KBM-7 (cell line): ENCODE measurements at places on chromosomes 16 and 17.
A peak's percentile ranks its signal among the peaks of the same experiment; 100 is the strongest.

- DNase-seq = peak; percentile 97
Measured at GRCh38 chr16:30166202-30166902, 17.1 kb upstream of the CORO1A start.

DNA sequence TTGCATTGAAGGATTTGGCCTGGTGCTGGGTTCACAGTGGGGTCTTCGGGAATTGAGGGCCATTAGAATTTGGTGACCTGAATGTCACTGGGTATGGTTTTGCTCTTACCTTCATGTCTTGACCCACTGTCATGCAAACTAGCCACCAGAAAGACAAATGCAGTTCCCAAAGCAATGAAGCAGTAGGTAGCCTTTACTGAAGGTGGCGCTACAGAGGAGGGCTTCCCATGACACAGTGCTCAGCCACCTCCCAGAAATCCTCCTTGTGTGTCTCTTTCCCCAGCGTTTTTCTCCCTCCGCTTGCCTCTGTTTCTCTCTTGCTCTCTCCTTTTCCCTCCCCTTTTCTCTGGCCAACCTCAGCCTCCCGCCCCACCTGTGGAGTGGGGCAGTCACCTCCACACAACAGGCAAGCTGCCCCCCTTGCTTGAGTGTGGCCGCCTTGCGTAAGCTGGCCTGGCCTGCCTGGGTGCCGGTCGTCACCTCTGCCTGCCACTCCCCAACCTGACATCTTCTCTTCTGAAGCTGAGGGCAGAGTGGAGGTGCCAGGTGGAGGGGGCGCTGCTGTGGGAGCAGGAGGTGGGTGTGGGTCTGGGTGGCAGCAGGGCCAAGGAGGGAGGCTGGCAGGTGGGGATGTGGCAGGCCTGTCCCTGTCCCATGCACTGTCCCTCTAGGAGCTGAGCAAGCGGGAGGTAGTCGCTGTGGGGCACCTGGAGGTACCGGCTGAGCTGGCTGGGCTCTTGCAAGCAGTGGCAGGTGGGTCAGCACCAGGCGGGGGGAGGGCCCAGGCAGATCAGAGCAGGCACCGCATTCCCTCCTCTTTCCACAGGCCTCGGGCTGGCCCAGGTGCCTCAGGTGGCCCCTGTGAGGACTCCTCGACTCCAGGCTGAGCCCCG lies 34.7 kb downstream of the MYO15A start:
- DNase-seq = peak; percentile 47

DNA sequence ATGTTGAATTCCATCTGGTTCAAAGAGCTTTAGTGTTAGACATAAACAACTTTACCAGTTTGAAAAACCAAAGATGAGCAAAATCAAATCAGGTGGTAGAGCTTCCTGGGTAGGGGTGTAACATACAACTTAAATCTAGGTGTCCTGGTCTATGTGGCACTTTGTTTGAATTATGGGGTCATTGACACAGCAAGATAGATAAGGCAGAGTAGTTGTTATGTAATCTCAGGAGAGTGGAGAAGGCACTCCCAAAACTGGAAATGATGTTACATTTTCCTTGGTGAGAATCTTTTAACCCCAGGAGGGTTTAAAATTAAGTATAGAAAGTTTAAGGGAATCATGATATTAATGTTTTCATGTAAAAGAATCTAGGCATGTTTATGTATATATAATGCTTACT lies 31.9 kb downstream of the CCDC42 start:
- DNase-seq = no peak

DNA sequence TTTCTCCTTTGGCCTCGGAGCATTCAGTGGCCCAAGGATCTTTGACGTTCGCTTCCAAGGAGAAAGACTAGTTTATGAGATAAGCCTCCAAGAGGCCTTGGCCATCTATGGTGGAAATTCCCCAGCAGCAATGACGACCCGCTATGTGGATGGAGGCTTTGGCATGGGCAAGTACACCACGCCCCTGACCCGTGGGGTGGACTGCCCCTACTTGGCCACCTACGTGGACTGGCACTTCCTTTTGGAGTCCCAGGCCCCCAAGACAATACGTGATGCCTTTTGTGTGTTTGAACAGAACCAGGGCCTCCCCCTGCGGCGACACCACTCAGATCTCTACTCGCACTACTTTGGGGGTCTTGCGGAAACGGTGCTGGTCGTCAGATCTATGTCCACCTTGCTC lies 1.4 kb downstream of the AOC3 start:
- no peak for DNase-seq

DNA sequence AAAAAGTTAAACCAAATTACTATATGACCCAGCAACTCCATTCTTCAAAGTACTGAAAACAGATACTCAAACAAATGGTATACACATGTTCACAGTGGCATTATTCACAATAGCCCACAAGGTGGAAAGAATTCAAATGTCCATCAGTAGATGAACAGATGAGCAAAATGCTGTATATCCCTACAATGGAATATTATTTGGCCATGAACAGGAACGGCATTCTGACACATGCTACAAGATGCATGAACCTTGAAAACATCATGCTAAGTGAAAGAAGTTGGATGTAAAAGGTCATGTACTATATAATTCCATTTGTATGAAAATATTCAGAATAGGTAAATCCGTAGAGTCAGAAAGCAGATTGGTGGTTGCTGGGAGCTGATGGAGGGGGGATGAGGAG lies 73.5 kb upstream of the XYLT1 start:
- no peak for DNase-seq

DNA sequence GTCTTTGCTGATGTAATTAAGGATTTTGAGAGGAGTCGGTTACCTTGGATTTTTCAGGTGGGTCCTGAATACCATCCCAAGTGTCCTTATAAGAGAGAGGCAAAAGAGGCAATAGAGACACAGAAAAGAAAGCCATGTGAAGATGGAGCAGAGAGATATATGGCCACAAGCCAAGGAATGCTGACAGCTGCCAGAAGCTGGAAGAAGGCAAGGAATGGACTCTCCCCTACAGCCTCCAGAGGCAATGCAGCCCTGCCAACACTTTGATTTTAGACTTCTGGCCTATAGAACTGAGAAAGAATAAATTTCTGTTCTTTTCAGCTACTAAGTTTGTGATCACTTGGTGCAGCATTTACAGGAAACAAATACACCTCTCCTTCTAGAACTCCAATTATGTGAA lies 8.2 kb upstream of the RNFT1 start:
- no peak for DNase-seq
